RPMI8226 (cell line): ENCODE measurements at places on chromosomes 11 and 22.

DNA sequence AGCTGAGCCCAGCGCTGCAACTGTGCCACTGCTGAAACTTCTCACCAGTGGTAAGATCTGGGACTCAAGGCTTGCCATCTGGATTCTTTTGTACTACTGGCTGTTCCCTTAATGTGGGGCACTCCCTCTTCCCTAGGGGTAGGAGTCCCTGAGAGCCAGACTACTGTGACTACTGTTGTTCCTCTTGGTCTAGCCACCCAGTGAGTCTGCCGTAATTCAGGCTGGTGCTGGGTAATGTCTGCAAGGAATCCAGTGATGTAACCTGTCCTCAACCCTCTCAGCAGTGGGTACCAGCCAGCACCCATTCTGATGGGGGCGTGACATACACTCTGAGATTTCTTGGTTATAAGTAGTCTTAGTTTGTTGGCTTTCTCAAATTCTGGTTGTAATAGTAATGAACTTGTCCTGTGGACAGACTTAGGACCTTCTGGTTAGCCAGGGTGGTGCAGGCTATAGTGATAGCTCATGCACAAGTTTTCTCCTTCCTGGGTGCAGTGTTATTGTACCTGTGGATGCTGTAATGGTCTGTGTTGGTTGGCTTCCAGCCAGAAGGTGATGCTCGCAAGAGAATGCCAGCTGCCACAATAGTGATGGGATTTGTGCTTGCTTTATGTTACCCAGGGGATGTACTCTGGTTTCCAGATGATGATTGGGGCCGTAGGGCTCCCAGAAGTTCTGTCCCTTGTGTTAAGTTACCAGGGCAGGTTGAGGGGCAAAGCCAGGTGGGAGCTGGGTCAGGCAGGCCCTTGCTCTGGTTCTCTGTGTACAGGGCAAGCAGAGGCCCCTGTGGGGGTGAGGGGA lies 65.5 kb downstream of the ARHGAP42 start:
- DNase-seq: no peak

GRCh38 chr22:49793296-49793695 lies 34.4 kb downstream of the BRD1 start:
- no peak for DNase-seq

GRCh38 chr22:46482056-46482675 lies 55.3 kb downstream of the CELSR1 start:
- no peak for DNase-seq

DNA sequence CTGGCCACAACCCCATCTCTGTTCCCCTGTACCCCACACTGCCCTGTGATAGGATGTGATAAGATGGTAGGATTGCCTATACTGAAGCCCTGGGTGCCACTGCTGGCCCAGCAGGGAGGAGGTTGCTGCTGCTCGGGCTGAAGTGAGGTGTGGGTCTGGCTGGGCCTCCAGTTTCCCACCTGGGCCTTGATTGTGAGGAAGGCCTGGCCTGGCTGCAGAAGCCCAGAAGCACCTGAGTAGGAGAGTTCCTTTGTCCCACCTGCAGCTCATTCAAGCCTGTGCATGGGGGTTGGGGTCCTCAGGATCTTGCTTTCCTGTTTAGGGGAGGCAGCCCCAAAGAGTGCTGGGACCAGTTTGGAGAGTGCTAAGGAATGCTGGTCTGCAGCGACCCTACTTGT lies 3.3 kb downstream of the ST3GAL4 start:
- DNase-seq: no peak

DNA sequence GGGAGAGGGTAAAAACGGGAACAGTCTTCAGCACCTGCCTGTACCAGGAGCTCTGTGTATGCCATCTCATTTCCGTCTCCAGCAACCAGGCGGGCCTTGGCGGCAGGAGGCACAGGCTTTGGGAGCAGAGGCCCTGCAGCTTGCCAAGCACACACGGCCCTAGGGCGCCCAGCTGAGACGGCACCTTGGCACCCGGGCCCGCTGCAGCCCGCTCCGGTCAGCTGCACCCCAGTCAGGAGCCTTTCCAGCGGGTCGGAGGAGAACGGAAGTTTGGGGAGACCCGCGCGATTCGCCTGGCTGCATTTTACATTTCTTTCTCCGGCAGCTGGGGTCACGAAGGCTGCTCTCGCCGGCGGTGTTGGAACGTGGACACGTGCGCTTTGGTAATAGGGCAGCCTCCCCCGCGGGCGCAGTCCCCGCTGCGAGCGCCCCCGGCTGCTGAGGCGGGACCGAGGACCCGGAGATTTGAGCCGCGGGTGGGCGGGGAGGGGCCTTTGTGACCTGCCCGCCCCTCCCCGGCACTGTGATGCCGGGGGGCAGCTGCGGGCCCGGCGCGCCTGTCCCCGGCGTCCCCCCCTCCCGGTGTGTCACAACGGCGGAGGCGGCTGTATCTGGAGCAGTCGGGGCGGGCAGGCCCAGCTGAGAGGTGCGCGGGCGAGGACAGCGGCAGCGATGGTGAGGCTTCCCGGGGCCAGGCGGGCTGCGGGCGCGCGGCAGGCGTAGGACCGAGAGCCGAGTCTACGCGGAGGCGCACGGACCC lies at the start of gene TUBA8:
Gene TUBA8, plus strand, starts transcription at position 616 of the 760 bp plus-strand sequence. Its CDS starts 57 bp downstream, at position 673.
- peak; percentile 6 for DNase-seq

GRCh38 chr11:117482881-117483280 lies 155.2 kb downstream of the CEP164 start:
- no peak for DNase-seq

GRCh38 chr11:129286813-129287212 lies 88.8 kb upstream of the BARX2 start:
- DNase-seq: no peak

- DNase-seq: no peak
Measured at GRCh38 chr22:21650280-21650679, 8.2 kb downstream of the SDF2L1 start.

DNA sequence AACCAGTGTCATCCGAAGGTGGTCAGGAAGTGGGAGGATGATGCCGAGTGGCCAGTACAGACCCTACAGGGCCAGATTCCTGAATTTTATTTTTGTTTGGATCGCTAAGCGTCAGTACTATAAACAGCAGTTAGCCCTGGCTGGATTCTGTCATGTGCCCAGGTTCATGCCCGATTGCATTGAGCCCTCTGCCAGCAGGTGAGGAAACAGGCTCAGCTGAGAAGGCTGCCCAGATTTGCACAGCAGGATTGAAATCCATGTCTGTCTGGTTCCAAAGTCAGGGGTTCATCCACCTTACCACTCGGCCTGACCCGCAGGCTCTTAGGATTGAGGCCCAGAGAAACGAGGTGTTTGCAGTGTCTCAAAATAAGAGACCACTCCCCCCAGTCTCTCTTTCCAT lies 9.1 kb upstream of the TBC1D22A start:
- no peak for DNase-seq
